ENCODE measurements at places on chromosomes 12 and 14. TPM values are rescaled to one million over a fixed set of nuclear protein-coding genes. Genes with fewer than 3 reads are reported as not detected.

The COX6A1 gene
- 494 TPM for total RNA-seq

The CIDEB gene
- 14.4 TPM for total RNA-seq

The IL23A gene
- 45.9 TPM for total RNA-seq

The ERBB3 gene
- 0.97 TPM for total RNA-seq

The RNFT2 gene
- total RNA-seq = 16.2 TPM

The CCDC175 gene
- not detected for total RNA-seq

The TAS2R8 gene
- not detected for total RNA-seq

The MDP1 gene
- 14.9 TPM for total RNA-seq

The KRT78 gene
- not detected for total RNA-seq

The PMEL gene
- 0.46 TPM for total RNA-seq

The NEUROD4 gene
- not detected for total RNA-seq

The EXOC5 gene
- total RNA-seq = 84.1 TPM

The CCDC60 gene
- not detected for total RNA-seq

The CCDC198 gene
- not detected for total RNA-seq

The ESRRB gene
- not detected for total RNA-seq

The EML5 gene
- total RNA-seq = 3.8 TPM

The DTX1 gene
- 3.1 TPM for total RNA-seq

The ANAPC5 gene
- 134 TPM for total RNA-seq

The OAS3 gene
- total RNA-seq = 10.0 TPM

The FERMT2 gene
- 2.4 TPM for total RNA-seq

The TSPAN11 gene
- total RNA-seq = not detected

The ACYP1 gene
- 41.6 TPM for total RNA-seq

The PROX2 gene
- total RNA-seq = 0.50 TPM

The TBC1D30 gene
- 2.8 TPM for total RNA-seq

The RTL1 gene
- total RNA-seq = not detected

The FOS gene
- total RNA-seq = 4.3 TPM

The RNASE12 gene
- not detected for total RNA-seq

The SLC8A3 gene
- total RNA-seq = 0.38 TPM

The CFAP251 gene
- total RNA-seq = 0.78 TPM

The HOXC12 gene
- not detected for total RNA-seq

The A2M gene
- not detected for total RNA-seq

The ZFYVE26 gene
- total RNA-seq = 18.9 TPM

The ADAM20 gene
- 0.15 TPM for total RNA-seq

The MORN3 gene
- 1.0 TPM for total RNA-seq

The TAS2R42 gene
- total RNA-seq = not detected

The EFCAB11 gene
- 13.0 TPM for total RNA-seq

The COX8C gene
- not detected for total RNA-seq

The RNASE2 gene
- total RNA-seq = not detected

The C14orf39 gene
- not detected for total RNA-seq

The GYS2 gene
- not detected for total RNA-seq

The ADCY4 gene
- 0.78 TPM for total RNA-seq

The CLEC4C gene
- total RNA-seq = not detected

Data from activated CD8-positive, alpha-beta memory T cell treated with anti-CD3 and anti-CD28 coated beads for 36 hours (primary cell).